ENCODE measurements at places on chromosomes 4 and X. TPM values are rescaled to one million over a fixed set of nuclear protein-coding genes. Genes with fewer than 3 reads are reported as not detected.

Gene CYTL1
- not detected for total RNA-seq

Gene PASD1
- not detected for total RNA-seq

DNA sequence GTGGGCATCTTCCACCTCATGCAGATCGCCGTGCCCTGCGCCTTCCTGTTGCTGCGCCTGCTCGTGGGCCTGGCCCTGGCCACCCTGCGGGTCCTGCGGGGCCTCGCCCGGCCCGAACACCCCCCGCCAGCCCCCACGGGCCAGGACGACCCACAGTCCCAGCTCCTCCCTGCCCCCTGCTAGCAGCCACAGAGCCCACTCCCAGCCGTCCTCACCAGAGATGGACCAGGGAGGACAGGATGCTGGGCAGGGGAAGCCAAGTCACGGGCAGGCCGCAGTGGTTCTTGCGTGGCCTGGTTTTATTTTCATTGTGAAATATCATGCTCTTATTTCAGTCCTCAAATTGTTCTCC lies 15.1 kb downstream of the DGKQ start:
- DNase-seq: no peak

DNA sequence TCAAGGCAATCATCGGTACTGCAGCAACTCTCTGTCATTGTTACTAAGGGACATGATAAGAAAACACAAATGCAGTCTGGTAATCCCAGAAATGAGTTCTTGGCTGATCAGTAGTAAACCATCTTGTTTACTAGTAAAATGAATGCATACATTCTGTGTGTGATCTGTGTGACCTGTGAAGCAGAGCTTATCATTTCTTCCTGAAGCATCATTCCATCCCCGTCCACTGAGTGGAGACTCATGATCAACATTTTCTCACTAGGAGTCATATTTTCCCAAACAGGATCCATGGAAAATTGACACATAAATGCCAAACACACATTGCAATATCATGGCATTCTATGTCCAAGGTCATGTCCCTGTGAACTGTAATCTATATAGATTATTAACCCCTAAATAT lies 226.1 kb downstream of the ANKRD50 start:
- DNase-seq: no peak

- DNase-seq: no peak
Measured at GRCh38 chr4:73705721-73706120, 34.6 kb upstream of the CXCL8 start.

DNA sequence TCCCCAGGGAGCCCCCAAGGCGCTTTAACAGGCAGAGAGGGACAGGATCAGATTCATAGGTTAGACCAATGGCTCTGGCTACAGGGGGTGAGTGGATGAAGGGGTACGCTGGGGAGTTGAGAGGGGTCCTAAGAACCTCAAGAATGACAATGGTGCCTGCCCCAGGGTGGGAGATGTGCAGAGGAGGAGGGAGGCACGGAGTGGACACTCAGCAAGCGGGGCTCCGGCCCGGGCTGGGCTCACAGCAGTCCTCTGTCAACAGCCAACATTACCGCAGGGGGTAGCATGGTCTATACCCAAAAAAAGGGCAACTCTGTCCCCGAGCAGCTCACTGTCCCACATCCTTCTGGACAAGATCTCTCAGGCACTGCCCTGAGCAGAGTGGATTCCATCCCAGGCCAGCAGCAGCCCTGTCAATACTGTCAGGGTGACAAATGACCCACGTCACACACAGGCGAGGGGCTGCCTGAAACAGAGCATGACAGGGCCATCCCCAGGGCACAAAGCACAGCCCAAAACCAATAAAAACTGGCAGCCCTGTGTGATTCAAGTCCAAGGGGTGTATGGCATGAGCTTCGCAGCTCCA lies 47.7 kb upstream of the PPP2R2C start:
- DNase-seq: no peak

DNA sequence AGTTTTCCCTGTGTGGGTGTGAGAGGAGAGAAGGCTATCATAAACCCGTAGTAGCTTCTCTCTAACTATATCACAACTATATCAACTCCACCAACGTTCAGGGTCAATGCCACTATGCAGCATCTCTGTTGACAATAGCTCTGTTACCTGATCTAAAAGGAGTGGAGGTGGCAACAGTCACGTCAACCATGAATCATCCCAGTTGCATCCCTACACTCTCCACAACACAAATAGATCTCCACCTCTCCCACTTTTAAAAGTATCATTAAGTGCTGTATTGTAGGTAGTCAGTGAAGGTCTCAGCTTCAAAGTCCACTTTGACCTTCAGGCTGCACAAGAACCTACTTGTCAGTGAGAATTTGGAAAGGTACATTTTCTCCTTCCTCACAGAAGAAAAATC lies 600.5 kb upstream of the GRIA3 start:
- no peak for DNase-seq

DNA sequence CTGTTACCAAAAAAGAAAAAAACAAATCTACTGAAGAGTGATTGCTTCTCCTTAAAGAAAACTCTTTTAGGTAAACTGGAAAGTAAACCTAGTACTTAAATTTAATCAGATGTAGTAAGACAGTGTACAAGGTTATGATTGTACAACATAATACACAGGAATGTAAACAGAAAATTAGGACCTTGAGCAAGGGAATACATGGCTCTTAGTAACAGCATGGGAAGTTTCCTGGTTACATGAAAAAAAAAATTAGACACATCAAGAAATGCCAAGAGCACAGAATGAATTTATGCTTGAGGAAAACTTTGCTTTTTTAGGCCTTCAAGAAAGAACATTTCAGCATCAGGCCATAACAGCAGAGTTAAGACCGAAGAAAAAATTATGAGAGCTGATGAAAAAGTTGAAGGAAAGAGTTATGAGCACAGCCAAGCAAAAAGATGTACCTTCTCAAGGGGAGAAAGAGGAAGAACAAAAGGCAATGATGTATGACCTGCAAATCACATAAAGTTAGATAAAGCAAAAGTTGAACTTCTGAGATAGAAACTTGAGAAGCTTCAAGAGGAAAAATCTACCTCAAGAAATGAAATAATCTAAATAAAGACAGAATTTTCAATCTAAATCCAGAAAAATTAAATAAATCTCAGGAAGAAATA lies 311.6 kb downstream of the GALNTL6 start:
- no peak for DNase-seq

Gene VCX2
- not detected for total RNA-seq

DNA sequence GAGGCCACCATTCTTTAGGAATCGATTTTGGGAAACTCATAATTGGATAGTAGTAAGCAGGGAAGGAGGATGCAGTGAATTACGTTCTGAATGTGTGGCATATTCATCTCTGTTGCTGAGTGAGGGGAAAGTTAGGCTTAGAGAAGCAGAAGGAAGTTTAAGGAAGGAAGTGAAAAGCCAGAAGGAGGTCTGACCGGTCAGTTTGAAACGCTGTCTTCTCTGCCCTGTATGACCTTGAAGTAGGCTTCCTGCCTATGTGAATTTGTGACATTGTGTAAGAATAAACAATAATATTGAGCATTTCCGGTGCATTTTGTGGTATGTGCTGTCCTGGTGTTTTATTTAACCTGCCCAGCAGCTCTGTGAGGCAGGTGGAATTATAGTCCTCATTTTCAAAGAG lies 67.3 kb downstream of the PDLIM5 start:
- no peak for DNase-seq

Gene RS1
- not detected for total RNA-seq

- DNase-seq: peak; percentile 59
Measured at GRCh38 chr4:10619220-10619619, 65.3 kb downstream of the CLNK start.

DNA sequence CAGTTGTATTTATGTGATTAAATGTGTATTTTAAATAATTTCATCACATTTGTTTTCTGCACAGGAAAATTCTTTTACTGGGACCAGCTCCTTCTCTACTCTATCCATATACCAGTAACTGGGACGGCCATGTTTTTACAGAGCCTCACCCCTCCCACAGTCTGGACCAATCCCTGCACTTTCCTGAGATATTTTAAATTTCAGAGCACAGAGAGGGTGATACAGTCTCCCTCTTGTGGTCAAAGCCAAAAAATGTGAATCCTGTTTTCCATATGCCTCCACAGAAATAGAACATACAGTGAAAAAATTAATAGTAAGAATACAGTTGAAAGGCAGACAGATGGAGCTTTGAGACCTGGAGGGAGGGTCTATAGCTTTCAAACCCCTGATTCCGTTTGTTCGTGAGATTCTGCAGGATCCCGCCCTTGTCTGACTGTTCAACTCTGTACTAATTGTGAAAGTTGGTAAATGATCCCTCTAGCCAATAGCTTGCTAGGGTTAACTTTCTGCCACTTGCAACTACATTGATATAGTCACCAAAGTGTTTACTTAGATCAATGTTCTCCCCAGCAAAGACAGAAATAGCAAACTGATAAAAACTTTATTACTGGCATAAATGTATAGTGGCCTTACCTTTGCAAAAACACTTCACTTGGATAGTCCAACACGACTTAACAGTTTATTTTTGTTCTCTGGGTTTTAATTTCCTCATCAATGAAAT lies 172.2 kb downstream of the PPARGC1A start:
- peak; percentile 49 for DNase-seq

DNA sequence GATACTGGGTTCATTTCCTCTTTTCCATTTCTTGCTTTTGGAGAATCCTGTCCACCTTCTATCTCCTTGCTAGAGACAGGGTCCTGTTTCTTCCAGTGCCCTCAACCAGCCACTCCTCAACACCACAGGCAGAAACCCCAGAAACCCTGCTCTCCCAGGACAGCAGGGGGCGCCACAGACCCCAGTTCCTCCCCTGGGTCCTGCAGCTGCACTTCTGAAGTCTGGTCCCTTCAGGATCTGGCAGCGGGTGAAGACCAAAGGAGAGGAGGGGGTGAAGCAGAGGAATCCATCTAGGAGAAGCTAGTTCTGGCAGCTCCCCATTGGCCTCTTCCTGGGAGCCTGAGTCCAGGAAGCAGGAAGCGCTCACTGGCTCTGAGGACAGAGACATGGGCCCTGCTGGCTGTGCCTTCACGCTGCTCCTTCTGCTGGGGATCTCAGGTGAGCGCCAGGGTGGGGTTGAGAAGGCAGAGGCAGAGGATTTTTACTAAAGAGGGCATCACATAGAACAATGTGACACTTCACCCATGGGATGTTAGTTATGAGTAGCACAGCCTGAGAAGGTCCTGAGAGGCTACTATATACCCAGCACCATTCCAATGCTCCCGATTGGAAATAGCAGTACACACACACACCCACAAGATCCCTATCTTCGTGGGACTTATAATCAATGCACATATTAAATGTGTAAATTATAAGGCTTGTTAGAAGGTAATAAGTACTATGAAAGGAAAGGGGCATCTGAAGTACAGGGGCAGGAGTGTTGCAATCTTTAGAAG lies at the start of gene PRSS48:
PRSS48 (plus strand) TSS at position 375 of the 776 bp plus-strand sequence; CDS start at position 387, 12 bp downstream.
- peak; percentile 54 for DNase-seq

Gene GUCY1B1
- 3.4 TPM for total RNA-seq

Gene EDA
- total RNA-seq: 0.06 TPM

DNA sequence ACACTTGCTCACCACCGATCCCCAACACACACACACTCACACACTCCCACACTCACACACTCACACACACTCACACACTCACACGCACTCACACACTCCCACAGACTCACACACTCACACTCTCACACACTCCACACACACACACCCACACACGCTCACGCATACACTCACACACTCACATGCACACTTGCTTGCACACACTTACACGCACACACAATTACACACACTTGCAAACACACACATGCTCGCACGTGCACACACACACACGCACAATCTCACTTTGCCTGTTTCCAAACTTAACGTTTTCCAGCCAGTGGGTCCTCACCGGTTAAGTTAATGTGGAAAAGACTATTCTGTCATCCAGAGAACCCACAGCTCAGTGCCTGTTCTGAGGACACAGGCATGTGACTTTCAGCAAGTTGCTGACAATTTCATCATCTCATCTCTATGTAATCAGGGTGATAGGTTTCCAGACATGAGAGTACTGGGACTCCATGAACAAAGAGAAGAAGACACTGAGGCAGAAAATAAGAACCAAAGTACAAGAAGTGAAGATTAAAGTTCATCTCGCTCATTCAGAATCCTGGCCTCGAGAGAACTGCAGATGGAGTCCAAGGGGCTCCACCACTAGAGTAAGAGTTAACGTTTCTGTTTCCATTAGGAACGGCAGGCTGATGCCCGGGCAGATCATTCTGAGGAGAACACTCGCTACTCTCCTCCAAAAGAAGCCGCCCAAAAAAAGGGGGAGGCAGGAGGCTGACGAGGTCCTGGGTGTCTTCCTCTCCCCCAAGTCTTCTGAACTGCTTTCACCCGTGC lies 153.2 kb upstream of the FRG1 start:
- no peak for DNase-seq

DNA sequence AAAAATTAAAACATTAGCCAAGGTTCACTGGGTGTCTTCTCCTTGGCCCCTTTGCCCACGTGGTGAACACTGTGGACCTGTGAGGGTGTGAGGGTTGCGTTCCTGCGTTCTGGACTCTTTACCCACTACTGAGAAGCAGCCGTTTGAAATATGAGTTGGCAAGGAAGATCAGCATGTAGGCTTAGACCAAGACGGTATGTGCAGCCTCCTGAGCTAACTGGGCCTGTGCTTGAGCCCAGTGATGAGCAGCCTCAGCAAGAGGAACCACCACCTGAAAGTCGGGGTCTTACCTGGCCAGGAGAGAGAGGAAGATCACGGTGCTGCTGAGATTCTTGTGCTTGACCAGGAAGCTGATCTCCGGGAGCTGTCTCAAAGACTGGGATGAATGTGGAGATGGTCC lies 19.5 kb downstream of the RGS12 start:
- DNase-seq: no peak

DNA sequence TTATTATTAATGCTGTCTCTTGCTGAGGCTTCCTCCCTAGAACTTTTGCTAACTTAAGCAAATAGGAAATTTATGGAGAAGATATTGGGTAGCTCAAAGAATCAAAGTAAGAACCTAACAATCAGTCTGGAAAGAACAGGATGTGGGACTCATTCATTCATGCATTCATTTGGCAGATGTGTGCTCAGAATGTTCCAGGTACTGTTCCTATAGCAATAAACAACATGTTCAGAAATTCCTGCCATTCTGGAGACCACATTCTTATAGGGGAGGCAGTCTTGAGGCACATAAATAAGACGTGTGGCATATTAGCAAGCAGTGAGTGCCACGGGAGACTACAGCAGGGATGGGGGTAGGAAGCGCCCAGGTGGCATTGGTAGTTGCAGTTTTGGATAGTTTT lies 5.0 kb downstream of the GRK4 start:
- no peak for DNase-seq

Gene ARAP2
- not detected for total RNA-seq

DNA sequence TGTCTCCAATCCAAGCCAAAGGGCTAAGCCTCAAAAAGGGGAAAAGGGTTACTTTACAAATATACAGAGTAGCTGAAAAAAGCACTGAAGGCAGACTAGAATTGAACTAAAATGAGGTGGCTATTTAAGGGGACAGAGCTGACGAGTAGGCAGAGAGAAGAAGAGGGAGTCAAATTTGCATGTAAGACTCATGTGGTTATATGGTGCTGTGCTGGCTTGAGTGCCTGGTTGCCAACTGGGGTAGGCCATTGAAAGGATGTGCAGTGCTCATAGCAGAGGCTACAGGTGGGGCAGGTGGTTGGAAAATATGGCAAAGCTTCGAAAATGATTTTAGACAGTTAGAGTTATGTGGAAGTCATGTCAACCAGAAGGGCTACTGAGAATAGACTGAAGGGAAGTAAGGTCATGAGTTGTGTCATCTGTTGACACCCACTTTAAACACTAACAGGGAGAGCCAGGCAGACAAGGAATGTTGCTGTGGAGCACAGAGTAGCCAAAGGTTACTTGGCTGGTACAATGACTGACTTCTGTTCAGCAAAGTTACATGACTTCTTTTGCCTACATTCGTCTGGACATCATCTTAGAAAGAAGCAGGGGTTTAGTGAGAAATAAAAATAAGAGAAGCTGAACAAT lies 1210.4 kb downstream of the ADGRL3 start:
- no peak for DNase-seq

Gene TCP11X2
- total RNA-seq: not detected

- peak; percentile 32 for DNase-seq
Measured at GRCh38 chrX:15816886-15817285, 26.6 kb downstream of the ZRSR2 start.

All from LHCN-M2 (cell line).